ENCODE measurements at places on chromosomes 16 and 17.

DNA sequence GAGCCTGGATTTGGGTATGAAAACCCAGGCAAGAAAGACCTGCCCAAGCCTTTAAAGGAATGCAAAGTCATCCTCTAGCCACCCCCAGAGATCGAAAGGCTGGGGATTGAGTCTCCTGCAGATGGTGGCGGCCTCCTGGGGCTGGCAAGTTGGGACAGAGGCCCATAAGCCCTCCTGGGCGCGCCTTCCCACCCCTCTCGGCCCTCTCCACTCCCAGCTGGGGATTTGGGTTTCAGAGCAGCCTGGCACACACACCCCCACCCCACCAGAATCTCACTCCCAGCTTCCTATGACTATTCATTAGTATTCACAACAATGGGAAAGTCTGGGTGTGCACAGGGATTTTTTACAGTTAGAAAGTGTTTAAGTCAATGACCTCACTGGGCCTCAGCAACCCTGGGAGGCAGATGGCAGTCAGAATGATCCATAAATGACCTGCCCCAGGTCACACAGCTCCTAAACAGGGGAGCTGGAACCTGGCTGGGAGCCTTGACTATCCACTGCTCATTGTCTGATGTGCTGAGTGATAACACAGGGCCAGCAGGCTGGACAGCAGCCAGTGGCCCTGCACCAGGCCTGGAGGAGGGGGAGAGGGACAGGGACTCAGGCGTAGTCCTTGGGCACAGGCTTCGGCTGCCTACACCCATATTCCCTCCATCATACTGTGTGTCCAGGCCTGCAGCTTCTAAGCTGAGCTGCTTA lies 12.1 kb downstream of the NHERF1 start:
- no peak for DNase-seq

DNA sequence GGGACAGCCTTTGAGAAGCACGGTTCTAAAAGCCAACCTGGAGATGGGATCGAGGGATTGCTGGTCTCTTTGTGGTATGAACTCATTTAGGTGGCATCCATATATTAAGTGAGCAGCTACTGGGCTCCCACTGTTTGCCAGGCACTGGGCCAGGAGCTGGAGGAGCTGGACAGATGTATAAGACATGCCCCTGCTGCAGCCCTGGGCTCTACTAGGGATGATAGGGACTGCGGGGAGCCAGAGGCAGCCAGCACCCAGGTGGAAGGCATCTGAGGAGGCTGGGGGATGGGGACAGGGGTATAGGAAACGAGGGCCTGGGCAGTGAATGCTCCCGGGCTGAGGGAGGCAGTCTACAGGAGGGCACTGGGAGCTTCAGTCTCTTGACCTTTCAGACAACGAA lies 53.0 kb upstream of the MEAK7 start:
- DNase-seq, result no peak

- DNase-seq, result no peak
Observed at GRCh38 chr17:1787301-1787902, 25.5 kb downstream of the SERPINF1 start.

GRCh38 chr16:70691223-70692129 lies 5.6 kb upstream of the MTSS2 start:
- no peak for DNase-seq

DNA sequence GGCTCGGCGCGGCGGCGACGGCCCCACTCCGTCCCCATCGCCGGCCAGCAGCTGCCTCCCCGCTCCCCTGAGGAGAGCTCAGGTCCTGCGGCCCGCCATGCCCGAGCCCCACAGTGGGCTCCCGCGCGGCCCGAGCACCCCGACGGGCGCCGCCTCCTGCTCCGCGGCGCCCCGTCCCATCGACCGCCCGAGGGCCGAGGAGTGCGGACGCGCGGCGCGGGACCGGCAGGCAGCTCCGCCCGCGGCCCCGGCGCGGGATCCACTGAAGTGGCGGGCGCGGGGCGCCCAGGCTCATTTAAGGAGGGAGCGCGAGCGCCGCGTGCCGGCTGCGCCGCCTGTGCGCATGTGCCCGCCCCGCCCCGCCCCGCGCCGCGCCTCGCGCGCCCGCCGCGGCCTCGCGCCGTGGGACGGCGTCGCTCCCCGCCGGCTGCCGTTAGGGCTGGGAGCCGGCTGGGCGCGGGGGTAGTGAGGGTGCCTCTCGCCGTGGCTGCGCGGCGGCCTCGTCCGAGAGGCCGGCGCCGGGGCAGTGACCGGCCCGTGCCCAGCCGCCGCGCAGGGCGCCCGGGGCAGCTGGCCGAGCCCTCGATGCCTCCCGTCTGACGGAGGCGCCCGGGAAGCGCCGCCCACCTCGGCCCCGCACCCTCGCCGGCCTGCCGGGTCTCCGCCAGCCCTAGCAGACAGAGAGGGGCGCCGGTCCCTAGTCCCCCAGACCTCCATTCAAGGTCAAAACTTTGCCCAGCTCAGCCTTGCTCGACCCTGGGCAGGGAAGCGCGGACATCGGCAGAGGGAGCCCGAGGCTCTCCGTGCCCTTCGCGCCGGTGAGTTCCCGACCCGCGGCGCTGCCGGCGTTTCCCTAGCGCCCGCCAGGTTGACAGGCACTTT lies at the start of gene NETO2:
Gene NETO2 (minus strand): TSS at position 269 of the 882 bp plus-strand sequence. CDS start 333 bp downstream, outside the sequence.
- no peak for DNase-seq

DNA sequence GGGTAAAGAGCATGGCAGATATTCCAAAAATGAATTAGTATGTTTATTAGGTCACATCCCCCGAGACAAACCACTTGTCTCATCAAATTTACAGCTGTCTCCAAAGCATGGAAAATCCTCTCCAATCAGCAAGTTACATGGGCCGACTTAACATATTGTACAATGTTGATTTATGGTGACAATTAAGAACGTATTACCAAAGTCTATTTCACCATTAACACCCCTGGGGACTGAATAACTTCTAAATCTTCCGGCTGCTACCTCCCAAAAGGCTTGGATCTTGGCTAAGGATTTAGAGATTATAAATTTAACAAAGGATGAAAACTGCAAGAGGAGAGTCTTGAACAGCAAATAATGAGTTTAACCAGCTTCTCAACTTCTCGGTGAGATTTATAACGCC lies 311.9 kb downstream of the NPIPA8 start:
- DNase-seq, result no peak

DNA sequence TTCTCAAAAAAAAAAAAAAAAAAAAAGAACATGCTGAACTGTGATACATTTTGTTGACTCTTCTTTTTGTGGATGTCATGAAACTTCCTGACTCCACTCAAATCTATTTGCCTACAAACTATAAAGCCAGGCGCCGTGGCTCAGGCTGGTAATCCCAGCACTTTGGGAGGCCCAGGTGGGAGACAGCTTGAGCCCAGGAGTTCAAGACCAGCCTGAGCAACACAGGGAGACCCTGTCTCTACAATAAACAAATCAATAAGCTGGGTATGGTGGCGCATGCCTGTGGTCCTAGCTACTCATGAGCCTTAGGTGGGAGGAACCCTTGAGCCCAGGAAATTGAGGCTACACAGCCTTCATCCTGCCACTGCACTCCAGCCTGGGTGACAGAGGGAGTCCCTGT lies 1.5 kb upstream of the NT5C start:
- DNase-seq, result no peak

GRCh38 chr16:72723781-72724180 lies 324.1 kb downstream of the ZFHX3 start:
- DNase-seq, result no peak

GRCh38 chr17:61260071-61260797 lies 139.4 kb upstream of the TBX2 start:
- no peak for DNase-seq

GRCh38 chr17:58870747-58871146 lies 115.1 kb downstream of the PPM1E start:
- no peak for DNase-seq

- no peak for DNase-seq
Observed at GRCh38 chr17:20281860-20282259, 185.5 kb downstream of the LGALS9B start.

DNA sequence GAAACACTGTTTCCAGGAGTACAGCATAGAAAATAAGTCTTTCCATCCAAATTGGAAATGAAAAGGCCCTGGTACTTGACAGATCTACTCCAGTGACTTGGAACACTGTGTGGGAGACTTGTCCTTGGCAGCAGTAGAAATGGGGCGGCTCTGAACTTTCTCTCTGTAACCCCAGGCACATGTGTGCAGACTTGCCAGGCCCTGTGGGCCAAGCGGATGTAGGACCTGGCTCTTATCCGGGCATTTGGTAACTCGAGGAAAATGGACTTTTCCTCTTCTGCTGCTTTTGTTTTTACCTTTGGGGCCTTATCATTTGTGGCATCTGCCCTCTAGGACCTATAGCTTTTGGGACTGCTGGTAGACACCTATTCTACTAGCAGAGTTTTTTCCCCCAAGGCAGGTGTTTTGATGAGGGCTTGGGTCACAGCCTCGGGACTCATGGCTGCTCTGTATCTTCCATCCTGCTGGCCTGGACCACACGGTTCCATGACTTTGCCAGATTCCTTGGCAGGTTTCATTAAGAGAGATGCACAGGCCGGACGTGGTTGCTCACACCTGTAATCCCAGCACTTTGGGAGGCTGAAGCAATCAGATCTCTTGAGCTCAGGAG lies 43.5 kb downstream of the SMPD3 start:
- DNase-seq, result no peak

GRCh38 chr16:67283039-67283825 lies 3.9 kb downstream of the PLEKHG4 start:
- DNase-seq, result no peak

DNA sequence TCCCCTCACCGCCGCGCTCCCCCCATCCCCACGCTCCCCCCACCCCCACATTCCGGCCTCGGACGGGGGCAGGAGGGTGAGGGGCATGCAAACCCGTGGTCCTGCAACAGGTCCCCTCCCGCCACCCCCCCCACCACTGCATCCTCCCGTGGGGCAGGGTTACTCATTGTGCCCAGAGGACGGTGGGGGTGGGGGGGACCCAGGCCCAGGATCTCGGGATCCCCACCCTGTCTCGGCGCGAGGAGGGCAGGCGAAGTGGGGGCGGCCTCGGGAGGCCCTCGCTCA lies 8.5 kb downstream of the SLC22A31 start:
- DNase-seq, result no peak

- no peak for DNase-seq
Observed at GRCh38 chr16:27374804-27375425, 27.1 kb upstream of the IL21R start.

- DNase-seq, result no peak
Observed at GRCh38 chr17:76700617-76701470, 9.9 kb downstream of the MXRA7 start.

DNA sequence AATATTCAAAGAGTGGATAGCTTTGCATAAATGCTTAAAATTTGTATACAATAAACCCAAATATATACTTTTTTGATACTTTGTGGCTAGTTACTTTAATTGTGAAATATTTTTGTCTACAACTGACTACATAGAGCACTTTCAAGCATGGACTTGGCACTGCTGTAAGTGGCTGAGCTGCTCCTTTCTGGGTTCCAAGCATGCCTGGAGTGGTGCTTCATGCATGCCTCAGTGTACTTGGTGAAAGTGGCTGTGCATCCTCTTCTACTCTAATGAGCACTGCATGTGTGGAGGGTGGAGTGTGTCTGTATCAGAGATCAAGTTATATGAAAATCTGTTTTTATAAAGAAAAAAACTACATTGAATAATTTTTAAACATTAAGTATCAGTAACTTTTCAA lies 94.1 kb downstream of the OMG start:
- no peak for DNase-seq

DNA sequence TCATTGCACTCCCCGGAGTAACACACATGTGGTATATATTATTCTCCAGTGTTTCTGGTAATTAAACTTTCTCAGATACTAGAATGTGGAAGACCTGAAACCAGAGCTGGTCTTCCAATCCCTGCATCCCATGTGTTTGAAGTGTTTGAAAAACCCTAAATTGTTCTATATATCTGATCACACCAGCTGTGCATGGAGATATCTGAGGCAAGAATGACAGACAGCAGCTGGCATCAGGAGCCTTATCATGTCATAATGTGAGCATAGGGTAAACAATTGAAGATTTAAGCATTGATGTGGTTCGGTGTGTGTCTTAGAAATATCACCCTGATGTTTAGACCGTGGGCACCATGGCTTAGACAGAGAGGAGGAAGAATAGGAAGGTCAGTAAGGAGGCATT lies 251.0 kb downstream of the CDH11 start:
- DNase-seq, result no peak

GRCh38 chr16:68257251-68257905 lies 6.9 kb upstream of the SLC7A6 start:
- no peak for DNase-seq

DNA sequence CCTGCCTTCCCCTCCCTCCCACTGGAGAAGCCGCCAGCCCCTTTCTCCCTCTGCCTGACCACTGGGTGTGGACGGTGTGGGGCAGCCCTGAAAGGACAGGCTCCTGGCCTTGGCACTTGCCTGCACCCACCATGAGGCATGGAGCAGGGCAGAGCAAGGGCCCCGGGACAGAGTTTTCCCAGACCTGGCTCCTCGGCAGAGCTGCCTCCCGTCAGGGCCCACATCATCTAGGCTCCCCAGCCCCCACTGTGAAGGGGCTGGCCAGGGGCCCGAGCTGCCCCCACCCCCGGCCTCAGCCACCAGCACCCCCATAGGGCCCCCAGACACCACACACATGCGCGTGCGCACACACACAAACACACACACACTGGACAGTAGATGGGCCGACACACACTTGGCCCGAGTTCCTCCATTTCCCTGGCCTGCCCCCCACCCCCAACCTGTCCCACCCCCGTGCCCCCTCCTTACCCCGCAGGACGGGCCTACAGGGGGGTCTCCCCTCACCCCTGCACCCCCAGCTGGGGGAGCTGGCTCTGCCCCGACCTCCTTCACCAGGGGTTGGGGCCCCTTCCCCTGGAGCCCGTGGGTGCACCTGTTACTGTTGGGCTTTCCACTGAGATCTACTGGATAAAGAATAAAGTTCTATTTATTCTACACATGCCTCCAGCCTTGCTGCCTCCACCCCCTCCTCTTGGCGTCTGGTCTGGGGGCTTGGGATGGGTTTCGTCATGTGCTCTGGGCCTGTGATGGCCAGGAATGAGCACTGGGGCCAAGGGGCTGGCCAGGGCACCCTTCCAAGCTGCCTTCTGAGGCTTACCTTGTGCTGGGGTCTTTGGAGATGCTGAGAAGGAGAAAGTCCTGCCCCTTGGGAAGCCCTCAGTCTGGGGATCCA lies 7.3 kb downstream of the GJD3 start:
- DNase-seq, result no peak

DNA sequence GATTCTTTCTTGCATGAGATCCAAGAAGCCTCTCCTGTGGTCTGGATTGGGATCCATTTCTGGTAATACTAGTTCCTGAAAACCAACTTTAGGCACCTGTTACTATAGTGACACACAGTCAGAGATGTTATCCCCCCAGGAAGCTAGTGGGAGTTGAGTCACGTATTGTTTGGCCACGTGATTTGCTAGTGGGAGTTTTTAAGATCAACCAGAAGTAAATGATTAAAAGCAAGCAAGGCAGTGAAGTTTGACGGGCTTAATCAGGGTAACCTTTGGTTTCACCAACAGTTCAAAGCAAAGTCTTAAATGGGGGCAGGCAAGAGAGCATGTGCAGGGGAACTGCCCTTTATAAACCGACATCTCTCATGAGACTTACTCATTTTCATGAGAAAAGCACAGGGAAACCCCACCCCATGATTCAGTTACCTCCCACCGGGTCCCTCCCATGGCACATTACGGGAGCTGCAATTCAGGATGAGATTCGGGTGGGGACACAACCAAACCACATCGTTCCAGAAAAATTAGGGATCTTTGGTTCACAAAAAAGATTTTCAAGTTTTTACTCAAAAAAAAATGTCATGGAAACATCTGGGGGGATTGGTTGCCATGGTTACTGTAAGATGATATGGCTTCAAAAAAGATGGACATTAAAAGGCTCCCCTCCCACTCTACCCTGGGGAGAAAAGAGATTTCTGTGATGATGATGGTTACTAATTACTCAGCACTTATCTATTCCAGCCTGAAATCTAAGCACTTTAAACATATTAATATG lies 483.1 kb upstream of the ERCC4 start:
- no peak for DNase-seq

GRCh38 chr16:57531635-57532265 lies 4.6 kb downstream of the CCDC102A start:
- DNase-seq, result no peak

All from esophagus squamous epithelium (tissue), 5 donors.